ENCODE measurements at places on chromosomes 5 and 9.

- no peak for DNase-seq
Observed at GRCh38 chr9:84140535-84141101, 160.0 kb downstream of the RMI1 start.

DNA sequence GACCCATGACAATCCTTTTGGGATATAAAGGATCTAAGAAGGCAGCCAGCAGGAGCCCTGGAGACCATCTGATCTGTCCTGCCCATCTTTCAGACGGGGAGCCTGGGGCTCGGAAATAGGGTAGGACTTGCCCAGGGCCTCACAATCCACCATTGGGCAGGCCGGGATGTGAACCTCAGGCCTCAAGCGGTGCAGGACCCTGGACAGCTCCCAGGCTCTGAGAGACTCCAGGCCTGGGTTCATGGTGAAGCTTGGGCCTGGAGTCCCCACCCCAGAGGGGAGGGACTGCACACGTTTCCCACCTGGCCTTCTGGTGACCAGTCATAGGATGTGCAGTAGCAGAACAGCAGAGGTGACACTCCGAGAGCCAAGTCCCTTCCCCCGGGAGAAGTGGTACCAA is 36.6 kb upstream of the RAPGEF1 start:
- DNase-seq, result peak; percentile 12

GRCh38 chr5:112923148-112923917 is 1.3 kb upstream of the REEP5 start:
- DNase-seq, result no peak

DNA sequence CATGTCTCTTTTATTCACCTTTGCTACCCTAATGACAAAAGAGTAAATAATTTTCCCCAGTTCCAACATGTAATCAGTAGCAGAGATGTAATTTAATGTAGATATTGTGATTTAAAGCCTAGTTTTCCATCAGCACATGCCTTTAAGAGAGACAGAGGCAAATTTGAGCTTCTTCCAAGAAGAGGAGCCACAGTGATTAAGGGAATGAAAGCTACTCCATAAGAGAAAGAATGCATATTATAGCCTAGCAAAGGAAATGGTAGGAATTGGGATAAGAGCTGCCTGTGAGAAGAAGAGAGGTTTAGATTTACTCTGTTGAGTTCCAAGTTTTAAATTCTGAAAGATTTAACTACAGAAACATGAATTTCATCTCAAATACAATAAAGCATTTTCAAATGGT is 591.0 kb upstream of the DMAC1 start:
- DNase-seq, result no peak

All from NCI-H1048 (cell line).